ENCODE measurements at places on chromosomes 6 and 20.

- peak; percentile 40 for DNase-seq
These were observed 25.4 kb upstream of the ASIP start for GRCh38 chr20:34215711-34216381.

DNA sequence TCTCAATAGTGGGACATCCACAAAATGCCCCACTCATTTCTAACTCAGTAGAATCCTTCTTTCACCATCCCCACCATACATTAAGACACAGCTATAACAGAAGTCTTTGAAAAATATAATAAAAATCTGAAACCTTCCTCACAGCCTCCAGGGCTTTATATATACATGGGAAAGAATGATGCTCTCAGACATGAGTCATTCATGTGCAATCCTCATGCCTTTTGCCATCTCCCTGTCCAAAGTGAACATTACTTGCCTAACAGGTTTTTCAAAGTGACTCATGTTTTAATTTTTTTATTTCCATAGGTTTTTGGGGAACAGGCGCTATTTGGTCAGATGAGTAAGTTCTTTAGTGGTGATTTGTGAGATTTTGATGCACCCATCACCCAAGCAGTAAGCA, 162.7 kb downstream of the RALGAPA2 start:
- no peak for DNase-seq

GRCh38 chr6:140599916-140600315, 1225.5 kb upstream of the CITED2 start:
- DNase-seq: no peak

DNA sequence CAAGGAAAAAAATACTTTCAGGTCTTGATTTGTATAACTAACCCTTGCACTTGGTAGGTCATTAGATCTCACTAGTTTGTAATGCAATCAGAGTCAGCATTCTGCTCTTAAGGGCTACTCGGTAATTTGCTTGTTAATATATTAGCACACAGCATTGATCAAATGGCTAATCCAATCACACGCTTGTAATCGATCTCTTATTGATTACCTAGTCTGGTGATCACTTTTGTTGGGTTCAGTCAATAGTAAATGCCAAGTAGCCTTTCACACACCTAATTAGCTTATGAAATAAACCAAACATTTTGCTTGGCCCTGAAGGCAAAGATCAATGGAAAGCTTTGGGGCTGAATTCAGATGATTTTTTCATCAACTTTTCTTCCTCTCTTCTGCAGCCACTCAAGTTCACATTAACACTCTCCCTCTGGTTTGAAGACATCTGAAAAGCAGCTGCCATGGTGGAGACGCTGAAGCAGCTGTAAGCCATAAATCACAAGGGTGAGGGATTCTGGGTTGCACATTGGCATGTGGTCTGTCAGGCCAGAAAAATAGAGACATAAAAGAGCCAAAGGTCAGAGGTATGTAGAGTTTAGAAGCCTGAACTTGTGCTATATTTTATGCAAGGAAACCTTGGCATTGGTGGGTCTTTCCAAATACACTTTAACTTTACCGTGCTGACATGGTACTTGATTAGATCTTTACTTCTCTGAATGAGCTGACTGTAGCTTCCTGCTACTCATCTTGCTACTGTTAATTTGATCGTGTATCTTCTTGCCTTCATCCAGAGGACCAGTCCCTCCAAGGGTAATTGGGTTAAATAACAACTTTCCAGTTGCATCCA, 234.4 kb downstream of the SIM1 start:
- no peak for DNase-seq

- no peak for DNase-seq
These were observed 243.3 kb downstream of the ADGRG6 start for GRCh38 chr6:142545147-142545546.

DNA sequence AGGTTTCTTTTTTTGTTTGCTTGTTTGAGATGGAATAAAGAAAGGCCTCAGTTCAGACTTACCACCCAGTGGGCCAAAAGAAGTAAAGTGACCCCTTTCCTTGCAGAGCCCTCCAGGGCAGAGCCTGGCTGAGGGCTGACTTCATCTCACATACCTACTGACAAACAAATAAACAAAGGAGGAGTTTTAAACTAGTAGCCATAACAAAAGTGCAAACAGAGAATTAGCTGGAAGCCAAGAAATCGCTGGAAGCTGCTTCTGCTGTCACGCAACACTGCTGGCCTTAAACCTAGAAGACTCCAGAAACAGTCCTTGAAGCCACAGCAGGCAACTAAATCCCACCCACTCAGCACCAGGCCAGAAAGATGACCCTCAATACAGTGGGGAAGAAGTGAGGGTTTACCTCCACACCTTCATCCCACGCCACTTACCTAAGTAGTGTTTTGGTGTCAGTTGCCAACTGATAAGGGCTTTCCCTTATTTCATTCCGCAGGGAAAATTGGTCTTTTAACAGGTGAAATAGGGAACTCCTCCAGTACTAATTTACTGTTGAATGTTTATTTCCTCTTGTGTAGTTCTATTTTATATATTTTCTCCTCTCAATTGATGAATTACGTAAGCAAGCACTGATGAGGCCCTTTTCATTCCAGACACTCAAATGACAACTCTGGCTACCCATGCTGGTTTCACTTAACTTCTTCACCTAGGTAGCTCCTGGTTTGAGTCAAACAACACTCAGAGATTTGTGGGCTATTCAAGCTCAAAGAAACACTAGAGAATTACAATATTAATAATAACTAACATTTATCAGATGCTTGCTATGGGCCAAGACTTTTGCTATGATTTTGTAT, 46.2 kb downstream of the EDN1 start:
- DNase-seq: no peak

GRCh38 chr20:44021900-44022299, 107.2 kb downstream of the TOX2 start:
- DNase-seq: no peak

- no peak for DNase-seq
These were observed 56.0 kb downstream of the MDN1 start for GRCh38 chr6:89763550-89763949.

- DNase-seq: peak; percentile 98
These were observed at the start of gene NCOA5 for GRCh38 chr20:46089417-46090388. NCOA5 (minus strand) TSS chr20:46089962; CDS start chr20:46079424, 10,538 bp downstream.

GRCh38 chr20:8557711-8558110, 425.6 kb downstream of the PLCB1 start:
- no peak for DNase-seq

GRCh38 chr20:39188266-39188765, 226.2 kb downstream of the DHX35 start:
- DNase-seq: no peak

GRCh38 chr20:62576815-62577489, 65.4 kb upstream of the SLCO4A1 start:
- no peak for DNase-seq

DNA sequence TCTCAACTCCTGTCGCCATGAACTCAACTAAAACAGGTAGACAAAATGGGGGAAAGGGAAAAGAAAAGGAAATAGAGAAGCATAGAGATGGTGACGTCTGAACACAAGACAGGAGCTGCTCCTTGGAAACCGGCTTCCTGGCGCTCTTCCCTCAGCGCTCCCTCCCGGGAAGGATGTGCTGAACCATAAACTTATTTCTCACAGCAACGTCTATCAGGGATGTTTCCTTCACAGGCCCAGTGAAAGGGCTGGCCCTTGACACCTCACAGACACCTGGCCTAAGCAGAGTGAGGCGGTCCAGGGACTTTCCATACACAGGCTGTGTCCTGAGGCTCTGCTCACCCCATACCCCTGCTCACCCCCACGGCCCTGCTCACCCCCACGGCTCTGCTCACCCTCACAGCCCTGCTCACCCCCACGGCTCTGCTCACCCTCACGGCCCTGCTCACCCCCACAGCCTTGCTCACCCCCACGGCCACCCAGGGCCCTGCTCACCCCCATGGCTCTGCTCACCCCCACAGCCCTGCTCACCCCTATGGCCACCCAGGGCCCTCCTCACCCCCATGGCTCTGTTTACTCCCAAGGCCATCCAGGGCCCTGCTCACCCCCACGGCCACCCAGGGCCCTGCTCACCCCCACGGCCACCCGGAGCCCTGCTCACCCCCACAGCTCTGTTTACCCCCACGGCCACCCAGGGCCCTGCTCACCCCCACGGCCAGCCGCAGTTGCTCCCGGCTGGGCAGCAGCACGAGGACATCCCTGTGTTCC, 653 bp downstream of the FRMD1 start:
- DNase-seq: no peak

GRCh38 chr6:52390361-52390727, 28.4 kb downstream of the PAQR8 start:
- peak; percentile 75 for DNase-seq

- DNase-seq: peak; percentile 42
These were observed 158.4 kb downstream of the GPX5 start for GRCh38 chr6:28683945-28684538.

GRCh38 chr6:168383062-168383854, 57.7 kb upstream of the SMOC2 start:
- DNase-seq: no peak

DNA sequence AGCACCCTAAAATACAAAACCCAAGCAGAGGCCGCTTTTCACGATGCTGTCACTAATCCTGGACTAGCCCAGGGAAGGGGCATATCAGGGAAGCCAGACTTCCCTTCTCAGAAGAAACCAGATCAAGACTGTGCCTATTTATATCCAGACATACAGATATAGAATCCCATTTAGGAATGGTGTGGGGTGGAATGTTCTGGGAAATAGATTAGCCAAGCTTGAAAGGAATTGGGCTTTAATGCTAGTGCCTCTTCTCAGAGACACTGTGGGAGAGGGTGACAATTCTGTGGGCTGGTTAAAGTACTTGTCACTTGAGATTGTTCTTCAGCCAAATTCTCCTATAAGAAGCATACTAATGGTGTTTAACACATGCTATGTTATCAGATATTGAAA, 45.5 kb downstream of the SNAP25 start:
- DNase-seq: no peak

DNA sequence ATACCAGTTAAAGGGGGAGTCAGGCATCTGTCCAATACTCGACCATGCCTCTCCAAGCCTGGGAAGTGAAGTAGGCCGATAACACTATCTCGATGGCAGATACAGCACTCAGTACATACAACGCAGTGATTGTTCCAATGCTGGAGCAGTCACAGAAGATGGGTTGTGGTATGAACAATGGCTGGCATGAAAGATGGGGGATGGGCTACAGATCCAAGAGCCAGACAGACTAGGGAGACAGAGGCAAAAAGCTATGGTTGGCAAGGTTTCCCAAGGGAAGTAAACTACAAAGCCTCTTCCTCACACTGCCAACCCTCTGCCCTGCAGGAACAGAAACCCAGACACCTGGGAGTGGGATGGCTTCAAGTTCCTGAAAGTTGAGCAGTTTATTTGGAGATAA, 19.2 kb downstream of the FKBP1A start:
- peak; percentile 93 for DNase-seq

GRCh38 chr6:32968867-32969684, 682 bp downstream of the BRD2 start:
- no peak for DNase-seq

DNA sequence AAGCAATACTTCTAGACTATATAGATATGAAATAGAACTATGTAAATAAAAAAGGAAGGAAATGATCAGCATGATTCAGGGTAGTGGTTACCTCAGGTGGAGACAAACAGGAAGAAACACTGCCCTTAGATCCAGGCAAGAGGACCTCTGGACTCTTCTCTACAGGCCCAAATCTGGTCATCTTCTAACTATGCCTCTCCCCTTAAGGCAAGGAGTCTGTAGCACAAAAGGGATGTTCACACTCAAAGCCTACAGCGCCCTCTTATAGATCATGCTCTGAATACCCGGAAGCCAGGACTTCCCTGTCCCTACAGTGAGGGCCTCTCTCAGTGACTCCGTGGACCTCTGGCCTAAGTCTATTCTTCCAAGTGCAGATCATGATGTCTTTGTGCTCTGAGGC, 30.4 kb upstream of the HIVEP2 start:
- no peak for DNase-seq

- peak; percentile 81 for DNase-seq
These were observed 62.9 kb downstream of the MRPL14 start for GRCh38 chr6:44064089-44064947.

DNA sequence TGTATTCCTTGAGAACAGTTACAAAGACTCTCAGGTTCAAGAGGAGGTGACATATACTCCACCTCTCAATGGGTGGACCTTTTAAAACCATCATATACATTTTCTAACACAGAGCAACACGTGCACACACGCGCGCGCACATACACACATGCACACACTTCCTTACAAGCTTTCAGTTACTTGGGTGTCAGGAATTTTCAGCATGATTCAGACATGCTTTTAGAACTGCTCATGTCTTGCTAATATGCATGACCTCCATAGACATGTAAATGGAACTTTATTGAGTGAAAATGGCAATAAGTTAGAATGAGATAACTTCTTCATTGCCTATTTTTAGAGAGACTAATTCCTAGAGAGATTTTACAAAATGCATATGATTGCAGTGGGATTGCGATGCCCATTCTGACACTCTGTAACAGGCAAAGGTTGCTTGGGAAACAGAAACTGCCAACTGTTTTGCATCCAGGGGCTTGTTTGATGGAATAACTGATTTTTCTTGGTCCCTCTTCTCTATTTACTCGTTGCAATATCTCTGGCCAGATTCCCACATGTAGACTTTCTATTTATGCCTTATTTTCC, 531.4 kb upstream of the RNF217 start:
- DNase-seq: no peak

GRCh38 chr20:51972056-51972455, 169.7 kb upstream of the SALL4 start:
- DNase-seq: no peak

DNA sequence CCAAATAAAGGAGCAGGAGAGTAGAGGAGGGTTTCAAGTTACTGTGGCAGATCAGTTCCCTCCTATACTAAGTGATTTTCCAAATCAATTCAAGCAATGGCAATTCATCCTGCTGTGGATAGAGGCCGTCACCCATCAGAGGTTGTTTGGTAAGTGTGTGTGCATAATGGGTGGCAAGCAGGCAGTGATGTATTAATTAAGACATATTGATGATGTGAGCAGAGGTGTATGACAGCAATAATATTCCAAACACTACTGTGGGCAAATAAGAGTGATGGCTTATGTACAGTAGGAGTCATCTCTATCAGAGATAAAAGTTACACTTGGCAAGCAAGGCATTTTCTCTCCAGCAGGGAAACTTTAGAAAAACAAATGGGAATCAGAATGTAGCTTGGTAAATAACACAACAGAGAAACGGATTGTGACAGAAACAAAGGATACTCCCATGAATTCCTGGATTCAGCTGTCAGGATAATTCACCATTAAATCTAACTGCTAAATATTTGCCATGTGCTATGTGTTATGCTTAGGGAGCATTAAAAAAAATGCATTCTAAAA, 196.3 kb downstream of the KHDC1L start:
- DNase-seq: no peak

- no peak for DNase-seq
These were observed 20.1 kb downstream of the RNASET2 start for GRCh38 chr6:166936079-166936787.

GRCh38 chr20:35616465-35617396, 1.1 kb downstream of the SPAG4 start:
- DNase-seq: peak; percentile 82

Measured in COLO829 (cell line).